ENCODE measurements at places on chromosomes 2 and 18.

GRCh38 chr2:196160101-196160500 is 11.3 kb downstream of the STK17B start:
- peak; percentile 82 for DNase-seq

GRCh38 chr2:112150447-112150846 is 12.3 kb downstream of the FBLN7 start:
- no peak for DNase-seq

DNA sequence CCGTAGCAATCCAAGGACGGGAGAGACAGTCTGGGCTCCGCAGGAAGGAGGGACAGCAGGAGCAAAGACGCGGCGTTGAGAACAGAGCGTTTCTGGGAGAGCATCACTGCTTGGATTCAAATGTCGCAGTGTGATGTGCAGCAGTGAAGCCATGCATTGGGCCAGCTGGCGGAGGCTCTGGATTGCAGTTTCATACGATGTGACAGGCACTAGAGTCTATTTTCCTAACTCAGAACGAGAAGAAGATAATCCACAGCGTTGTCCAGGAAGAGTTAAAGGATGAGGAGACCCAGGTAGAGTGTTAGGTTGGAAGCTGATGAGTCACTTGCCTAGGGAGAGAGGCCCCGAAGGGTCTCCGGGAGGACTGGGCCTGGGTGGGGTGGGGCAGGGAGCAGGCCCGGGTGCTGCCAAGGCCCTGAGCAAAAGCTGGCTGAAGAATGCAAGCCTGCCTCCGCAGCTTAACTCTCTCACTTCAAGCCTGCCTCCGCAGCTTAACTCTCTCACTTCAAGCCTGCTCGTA is 17.7 kb upstream of the SEMA4C start:
- DNase-seq = no peak

- DNase-seq = no peak
Measured at GRCh38 chr2:118706371-118706770, 141.1 kb downstream of the EN1 start.

DNA sequence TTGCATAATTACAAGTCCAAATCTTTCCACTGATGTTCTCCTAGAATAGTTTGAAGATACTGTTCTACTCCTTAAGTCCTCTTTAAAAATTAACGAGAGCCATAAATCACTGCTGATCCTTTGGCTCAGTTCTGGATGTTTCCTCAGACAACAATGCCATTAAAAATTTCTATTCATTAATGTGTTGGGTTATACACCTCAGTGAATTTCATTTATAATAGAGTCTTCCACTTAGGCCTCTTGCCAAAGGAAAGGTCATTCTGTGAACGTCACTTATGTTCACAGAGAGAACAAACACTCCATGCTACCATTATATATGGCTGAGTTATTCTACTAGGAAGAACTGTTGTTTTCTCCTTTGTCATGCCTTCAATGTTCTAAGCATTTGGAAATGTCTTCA is 1472.3 kb upstream of the CELF4 start:
- DNase-seq = no peak

GRCh38 chr2:136351684-136352083 is 233.7 kb upstream of the CXCR4 start:
- no peak for DNase-seq

DNA sequence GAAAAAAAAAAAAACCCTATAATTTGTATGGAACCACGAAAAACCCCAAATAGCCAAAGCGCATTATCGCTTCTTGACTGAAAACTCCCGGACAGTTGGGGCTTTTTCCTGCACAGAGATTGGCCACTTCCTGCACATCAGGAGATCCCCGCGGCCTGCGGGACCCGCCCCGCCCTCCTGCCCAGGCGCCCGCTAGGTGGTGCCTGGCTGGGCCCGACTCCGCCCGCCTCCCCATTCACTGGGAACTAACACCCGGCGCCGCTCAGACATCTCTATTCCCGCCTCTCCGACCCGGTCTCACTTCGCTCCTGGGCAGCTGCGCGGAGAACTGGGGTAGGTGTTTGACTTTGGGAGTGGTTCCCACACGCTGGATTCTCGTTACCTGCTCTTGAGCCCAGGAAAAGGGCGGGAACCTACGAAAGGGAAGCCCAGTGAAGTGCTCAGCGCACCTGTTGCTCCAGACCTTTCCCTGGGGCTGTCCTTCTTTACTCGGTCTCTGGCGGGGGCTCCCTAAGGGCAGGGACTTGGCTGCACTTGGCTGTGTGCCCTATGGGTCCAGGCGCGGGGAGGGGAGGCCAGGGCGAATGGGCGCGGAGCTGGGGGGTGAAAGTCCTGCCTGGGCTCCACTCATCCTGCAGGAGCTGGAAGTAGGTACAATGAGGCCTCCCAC is at the start of gene HMSD:
HMSD (plus strand) TSS at position 234 of the 670 bp plus-strand sequence. CDS start 4,155 bp downstream, outside the sequence.
- peak; percentile 38 for DNase-seq

- peak; percentile 46 for DNase-seq
Measured at GRCh38 chr2:197152451-197153228, 157.9 kb downstream of the ANKRD44 start.

DNA sequence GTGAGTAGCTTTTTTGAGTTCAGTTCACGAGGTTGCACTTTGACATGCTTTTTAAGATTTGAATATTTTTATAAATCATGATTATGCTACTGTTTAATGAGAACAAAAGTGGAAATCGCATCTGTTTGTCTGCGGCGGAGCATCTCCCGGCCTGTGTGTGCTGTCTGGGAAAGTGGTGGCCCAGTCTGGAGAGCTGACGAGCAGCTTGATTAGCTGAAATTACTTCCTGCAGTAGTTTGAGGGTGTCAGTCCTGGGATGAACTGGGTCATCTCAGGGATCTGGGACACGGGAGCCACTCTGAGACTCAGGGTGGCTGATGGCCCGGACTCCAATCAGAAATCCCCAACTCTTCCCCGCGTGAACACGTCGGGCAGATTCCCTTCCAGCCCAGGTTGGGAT is 115.9 kb downstream of the KLHL29 start:
- no peak for DNase-seq

DNA sequence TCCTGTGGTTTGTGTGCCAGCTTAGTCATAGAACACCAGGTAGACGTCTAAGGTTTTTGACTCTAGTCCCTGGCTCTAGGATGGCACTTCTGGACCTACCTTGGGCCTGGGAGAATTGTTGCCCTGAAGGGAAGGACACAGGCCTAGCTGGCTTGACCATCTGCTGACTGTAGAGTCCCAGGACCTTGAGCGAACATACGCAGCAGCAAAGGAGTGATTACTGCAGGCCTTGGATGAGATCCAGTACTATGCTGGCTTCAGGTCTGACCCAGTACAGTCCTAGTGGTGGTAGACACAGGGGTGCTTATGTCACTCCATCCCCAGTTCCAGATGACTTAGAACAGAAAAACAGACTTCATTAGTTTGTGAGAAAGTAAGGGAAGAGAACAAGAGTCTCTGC is 37.7 kb downstream of the ST8SIA3 start:
- DNase-seq = no peak

- DNase-seq = no peak
Measured at GRCh38 chr18:27991391-27991790, 185.5 kb downstream of the CDH2 start.

GRCh38 chr18:74225193-74225840 is 66.4 kb downstream of the CYB5A start:
- no peak for DNase-seq

DNA sequence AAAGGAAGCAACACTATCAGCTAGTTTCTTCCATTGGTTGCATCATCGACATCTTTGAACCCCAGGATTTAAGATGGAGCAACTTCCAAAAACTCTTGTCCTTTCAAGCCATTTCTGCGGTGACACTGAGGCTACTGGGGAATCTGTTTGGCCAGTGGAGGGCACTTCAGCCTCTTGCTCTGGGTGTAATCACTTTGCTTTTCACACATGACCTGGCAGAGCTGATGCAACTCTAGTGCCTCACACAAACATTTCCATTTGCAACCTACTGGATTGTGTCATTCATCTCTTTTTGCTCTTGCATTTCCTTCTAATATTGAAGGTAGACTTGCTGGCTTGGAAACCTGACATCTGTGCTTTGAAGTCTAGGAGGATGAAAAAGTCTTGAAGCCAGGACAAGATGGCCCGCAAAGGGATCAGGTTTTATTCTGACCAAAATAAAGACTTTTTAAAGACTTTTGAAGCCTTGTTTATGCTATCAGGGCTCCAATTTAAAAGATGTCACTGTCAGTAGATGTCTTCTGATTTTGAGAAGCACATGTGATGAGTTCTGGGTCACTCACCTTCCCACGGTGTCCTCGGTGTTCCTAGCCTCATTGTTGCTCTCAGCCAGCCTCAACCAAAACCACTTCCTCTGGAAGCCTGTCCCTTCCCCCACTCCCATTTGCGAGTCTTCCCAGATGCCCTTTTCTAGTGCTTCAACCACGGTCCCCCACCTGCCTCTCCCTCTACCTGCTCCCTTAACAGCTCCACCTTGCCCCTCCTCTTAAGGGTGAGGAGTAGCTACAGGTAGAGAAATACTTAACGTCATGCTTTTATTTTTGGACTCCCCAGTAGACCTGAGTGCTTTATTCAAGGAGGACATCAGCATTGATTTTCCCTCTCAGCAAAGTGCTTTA is 69.7 kb upstream of the KCNE4 start:
- DNase-seq = no peak

GRCh38 chr2:23649819-23650218 is 264.8 kb downstream of the KLHL29 start:
- DNase-seq = no peak

GRCh38 chr2:142914507-142915313 is 37.2 kb downstream of the KYNU start:
- DNase-seq = no peak

- no peak for DNase-seq
Measured at GRCh38 chr2:236661061-236661761, 91.6 kb downstream of the ACKR3 start.
